T-helper 2 cell treated with Interferon-gamma antibody and Interleukin-4, amounts not matched to agents 5 μg/mL and 100 μg/mL, for 36 hours (primary cell): ENCODE measurements at places on chromosomes 4 and X.

DNA sequence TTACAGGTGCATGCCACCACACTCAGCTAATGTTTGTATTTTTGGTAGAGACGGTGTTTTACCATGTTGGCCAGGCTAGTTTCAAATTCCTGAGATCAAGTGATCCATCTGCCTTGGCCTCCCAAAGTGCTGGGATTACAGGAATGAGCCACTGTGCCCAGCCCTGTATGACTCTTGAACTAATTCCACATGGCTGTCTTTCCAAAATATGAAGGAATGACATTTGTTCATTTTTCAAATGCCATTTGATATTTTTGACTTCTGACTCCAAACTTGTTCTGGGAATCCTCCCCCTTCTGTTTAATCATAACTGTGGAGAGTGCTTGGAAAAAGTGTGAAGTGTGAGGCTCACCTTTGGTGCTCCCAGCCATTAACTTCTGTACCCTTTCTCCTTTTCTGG lies 119.2 kb downstream of the NHS start:
- no peak for DNase-seq

GRCh38 chrX:68880846-68881552 lies 52.2 kb downstream of the EFNB1 start:
- DNase-seq = no peak

DNA sequence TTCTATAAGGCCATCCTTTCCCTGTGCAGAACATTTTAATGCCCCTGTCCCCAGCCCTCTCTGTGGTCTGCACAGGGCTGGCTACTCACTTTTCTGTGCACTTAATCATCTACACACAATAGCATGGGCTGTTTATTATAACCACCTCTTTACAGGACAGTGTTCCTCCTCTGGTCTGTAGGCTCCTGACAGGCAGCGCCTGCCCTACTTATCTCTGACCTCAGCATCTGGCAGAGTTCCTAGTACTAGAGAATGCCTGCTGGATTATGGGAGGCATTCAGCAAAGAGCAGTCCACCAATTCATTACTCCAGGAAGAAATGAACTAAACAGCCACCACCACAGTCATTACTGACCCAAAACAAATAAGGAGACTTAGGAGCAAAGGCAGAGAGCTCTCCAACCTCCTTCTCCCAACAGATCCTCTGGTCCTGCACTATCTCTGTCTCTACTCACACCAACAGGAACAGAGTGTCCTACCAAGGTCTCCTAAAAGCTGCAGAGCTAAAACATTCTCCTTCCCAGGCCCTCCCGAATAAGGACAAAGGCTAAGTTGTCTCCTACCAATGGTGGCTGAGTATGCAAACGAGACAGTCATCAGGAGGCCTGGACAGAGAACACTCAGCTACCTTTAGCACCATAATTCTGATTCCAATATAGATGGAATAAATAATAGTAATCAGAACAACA lies 279.2 kb downstream of the QDPR start:
- DNase-seq = no peak

DNA sequence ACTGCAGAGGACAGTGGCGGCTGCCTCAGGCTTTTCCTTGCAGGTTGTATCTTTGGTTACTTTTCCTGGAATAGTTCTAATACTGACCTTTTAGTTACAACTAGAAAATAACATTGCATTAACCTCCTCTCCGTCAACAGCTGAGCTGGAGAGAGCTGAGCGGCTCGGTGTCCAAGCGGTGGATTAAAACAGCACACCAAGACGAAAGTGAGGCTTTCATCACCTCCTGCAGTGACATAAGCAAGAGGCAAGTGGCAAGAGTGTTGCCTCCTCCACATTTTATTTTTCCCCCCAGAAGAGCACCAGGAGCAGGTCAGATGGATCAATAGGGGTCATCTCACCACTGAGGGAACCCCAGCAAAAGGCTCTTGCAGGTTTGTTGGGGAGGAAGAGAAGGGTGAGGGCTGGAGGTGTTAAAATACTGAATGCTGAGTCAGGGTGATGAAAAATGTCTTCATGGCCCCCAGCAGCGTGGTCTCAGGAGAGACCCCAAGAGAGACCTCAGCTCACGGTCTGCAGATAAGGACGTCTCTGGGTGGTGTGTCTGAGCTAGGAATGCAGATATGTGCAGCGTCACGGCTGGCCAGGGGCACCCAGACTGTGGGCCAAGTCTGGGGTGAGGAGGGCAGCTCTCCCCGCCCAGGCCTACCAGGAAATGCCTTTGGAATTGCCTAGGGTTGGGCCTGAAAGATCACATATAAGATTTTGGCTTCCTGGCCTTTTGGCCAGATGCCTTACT lies 50.3 kb downstream of the CASP3 start:
- DNase-seq = no peak

DNA sequence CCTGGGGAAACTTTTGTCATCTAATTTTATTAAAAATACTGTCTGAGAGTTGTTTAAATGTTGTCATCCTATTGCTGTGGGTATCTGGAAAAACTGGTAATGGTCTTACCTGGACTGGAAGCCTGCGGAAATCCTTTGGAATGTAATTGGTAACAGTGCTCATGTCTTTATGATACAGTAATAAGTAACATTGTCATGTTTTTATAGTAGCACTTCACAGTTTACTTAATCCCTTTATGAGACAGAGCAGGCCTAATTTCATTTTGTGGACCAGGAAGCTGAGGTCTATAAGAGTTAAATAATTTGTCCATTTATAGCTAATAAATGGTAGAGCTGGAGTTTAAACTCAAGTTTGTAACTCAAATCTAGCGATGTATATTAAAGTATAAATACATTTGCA lies 88.3 kb downstream of the TRAPPC11 start:
- no peak for DNase-seq

DNA sequence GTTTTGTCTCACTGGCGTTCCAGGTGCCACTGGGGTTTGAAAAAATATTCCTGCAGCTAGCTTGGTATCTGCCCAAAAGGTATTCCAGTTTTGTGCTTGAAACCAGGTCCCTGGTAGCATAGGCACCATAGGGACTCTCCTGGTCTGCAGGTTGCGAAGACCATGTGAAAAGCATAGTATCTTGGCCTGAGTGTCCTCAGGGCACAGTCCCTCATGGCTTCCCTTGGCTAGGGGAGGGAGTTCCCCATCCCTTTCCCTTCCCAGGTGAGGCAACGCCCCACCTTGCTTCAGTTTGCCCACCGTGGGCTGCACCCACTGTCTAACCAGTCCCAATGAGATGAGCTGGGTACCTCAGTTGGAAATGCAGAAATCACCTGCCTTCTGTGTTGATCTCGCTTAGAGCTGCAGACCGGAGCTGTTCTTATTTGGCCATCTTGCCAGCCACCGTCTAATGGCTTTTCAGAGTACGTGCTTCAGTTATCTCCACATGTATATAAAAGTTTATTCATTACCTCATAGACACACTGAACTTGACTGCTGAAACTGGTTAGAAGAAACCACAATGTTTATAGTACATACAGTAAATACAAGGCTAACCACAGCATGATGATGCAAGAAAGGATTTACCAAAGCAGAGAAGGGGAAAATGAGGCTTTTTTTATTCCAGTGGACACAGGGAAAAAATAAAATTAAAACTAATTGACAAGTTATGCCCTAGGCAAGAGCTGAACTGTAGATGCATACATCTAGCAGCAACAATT lies 10.6 kb downstream of the PBDC1 start:
- DNase-seq = no peak

DNA sequence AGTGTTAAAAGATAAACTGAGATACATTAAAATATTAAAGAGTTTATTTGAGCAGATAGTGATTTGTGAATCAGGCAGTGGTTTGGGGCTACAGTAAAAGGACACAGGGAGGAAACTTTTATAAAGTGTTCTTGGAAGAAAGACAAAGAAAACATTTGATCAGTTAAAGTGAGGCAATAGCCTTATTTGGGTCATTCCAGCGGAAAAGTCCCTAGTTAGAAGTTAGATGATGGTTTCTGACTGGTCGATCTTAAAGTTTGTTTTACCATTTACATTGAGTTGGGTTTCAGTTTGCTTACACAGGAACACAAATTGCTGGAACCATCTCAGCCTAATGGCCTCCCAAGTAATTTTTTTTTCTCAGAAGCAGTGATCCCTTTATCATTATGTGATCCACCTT lies 69.7 kb downstream of the PPP1R2C start:
- no peak for DNase-seq

DNA sequence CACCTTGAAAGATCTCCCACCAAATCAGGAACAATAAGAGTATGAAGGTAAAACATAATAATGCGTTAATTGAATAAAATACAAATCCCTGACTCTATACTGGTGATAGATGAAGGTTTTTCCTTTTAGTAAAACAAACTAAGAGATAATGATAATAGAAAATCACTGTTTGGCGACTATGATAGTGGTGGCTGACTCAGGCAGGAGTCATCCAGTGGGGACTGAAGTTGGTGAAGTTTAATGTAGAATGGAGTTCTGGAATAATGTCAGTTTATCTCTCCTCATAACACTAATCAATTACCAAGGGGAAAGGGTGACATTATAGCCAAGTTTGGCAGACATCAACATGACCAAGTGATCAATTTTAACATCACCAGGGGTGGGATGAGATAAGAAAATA lies 21.3 kb downstream of the ABCG2 start:
- no peak for DNase-seq

DNA sequence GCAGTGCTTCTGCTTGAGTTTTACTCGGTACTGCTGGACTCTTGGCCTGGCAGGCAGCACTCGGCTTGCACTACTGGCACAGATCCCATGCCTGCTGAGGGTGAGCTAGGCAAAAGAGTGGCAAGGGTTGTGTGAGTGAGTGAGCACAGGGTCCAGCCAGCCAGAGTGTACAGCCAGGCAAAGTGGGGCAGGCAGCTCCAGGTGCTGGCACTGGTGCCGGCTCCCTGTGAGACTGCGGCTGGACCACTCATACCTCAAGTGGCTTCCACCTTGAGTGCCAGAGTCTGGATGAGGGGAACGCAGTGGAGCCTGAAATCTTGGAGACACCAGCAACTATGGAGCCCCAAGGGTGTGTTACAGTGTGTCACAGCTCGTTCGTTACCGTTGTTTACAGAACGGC lies 1451.9 kb upstream of the AGA start:
- DNase-seq = no peak

DNA sequence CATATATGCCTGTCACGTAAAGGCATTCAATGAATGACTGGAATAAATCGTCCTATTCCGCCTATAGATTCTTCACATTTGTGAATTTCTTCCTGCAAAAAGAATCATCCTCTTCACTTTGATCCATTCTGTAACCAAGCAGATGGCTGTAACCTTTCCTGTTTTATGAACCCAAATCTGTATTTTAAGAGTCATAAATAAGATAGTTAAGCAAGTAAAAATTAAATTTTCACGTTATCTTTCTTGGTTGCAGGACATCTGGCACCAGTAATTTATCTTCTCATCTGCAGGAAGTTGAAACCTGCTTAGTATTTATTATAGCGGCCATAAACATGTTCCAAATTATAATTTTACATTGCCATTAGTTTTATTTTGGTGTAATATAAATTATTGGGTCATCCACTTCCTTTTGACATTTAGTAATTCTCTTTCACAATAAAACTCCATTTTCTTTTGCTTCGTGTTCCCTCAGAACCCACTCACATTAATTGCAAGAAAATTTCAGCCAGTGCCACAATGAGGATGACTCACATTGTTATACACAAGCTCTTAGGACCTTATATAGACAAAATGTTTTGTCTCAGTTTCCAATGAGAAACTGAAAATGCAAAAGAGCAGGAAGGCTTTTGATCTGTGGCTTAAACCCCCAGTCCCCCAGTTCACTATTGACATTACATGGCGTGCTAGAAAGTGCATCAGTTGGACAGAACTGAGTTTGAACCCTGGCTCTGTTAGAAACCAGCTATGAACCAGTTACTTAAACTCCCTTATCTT lies 51.1 kb downstream of the TMEM156 start:
- peak; percentile 42 for DNase-seq

DNA sequence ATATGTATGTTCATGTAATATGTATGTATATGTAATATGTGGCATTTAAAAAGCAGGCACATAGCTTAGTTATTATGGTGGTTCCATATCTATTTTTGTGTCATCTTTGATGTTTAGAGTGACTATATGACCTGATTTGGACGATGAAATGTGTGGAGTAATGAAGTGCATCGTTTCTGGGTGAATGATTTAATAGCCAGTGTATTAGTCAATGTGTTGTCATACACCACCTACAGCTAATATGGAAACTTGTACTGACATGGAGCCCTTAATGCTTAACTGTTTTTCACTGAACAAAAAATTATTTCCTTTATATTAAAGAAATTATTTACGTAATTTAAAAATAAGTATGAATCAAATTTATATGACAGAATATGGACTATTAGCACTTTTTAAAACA lies 292.3 kb upstream of the FSTL5 start:
- no peak for DNase-seq

GRCh38 chr4:40976343-40976742 lies 226.6 kb downstream of the NSUN7 start:
- DNase-seq = no peak

GRCh38 chr4:6391186-6391851 lies 81.1 kb downstream of the PPP2R2C start:
- DNase-seq = no peak

DNA sequence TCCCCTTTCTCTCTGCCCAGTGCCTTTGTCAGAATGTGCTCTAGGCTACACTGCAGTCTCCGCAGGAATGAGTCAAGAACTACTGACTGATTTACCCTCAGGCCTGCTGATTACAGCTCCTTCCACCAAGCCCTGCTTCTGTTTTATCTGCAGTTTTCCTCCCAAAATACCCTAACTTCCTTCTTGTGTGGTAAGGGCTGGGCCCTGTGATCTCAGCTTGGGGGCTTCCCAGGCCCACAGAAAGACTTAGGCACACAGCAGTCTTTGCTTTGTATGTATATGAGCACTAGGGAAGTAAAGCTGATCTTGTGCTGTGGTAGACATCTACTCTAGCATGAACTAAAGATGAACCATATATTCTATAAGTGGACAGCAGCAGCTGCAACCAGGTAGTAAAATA lies 18.8 kb downstream of the PAK3 start:
- DNase-seq = no peak

DNA sequence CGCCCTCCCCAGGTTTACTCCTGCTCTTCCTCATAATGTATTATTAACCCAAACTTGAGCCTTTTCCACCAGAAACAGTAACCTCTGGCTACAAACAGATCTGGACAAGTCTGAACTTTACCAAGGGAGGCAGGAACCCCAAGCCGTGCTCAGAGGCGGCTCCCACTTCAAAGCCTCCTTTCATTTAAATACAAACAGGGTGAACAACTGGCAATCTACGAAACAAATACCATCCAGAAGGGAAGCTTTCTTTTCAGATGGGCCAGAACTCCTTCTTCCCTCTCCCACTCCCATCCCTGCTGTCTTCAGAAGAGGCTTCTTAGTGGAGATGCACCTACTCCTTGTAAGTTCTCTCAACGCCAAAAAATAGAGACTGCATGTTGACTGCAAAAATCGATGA lies 2.1 kb upstream of the GPC4 start:
- DNase-seq = no peak
